Suppressor macrophage treated with lipopolysaccharide for 4 hours (primary cell): ENCODE measurements at places on chromosomes 6 and 20.

- no peak for DNase-seq
Observed at GRCh38 chr6:147467886-147468285, 40.6 kb upstream of the SAMD5 start.

DNA sequence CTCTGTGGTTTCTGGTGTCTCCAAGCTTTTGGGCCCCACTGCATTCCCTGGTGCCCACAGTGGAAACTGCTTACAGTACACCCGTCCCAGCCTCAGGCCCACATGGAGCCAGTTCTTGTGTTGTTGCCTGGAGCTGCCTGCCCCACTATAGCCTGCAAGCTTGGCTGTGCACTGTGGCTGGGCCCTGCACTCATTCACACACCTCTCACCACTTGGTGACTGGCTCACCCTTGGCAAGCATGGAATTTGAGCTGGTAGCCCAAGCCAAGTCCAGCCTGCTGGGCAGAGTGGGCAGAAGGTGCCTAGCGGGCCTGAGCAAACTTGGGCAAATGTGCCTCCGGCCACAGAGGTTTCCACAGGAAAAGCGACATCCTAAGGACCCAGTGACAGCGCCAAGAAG, 472.3 kb downstream of the MMUT start:
- no peak for DNase-seq

GRCh38 chr6:138728662-138729061, 44.9 kb upstream of the CCDC28A start:
- DNase-seq: peak; percentile 52

- DNase-seq: no peak
Observed at GRCh38 chr6:159817951-159818739, 18.1 kb downstream of the PNLDC1 start.

DNA sequence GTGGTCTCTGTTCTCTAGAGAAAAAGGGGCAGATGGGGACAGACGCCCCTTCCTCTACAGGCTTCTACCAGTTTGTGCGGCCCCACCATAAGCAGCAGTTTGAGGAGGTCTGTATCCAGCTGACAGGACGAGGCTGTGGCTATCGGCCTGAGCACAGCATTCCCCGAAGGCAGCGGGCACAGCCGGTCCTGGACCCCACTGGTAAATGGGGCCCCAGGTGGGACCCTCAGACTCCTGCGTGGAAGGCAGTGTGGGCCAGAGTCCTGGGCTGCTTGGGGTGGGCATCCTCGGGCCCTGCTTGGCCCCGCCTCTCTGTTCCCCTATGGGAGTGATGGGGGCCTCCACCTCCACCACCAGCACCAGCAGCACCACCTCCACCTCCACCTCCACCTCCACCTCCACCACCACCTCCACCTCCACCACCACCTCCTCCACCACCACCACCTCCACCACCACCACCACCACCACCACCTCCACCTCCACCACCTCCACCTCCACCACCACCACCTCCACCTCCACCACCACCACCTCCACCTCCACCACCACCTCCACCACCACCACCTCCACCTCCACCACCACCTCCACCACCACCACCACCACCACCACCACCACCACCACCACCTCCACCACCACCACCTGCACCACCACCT, 3.2 kb upstream of the TNFRSF6B start:
- no peak for DNase-seq

GRCh38 chr6:36851626-36852025, 12.4 kb upstream of the CPNE5 start:
- no peak for DNase-seq

DNA sequence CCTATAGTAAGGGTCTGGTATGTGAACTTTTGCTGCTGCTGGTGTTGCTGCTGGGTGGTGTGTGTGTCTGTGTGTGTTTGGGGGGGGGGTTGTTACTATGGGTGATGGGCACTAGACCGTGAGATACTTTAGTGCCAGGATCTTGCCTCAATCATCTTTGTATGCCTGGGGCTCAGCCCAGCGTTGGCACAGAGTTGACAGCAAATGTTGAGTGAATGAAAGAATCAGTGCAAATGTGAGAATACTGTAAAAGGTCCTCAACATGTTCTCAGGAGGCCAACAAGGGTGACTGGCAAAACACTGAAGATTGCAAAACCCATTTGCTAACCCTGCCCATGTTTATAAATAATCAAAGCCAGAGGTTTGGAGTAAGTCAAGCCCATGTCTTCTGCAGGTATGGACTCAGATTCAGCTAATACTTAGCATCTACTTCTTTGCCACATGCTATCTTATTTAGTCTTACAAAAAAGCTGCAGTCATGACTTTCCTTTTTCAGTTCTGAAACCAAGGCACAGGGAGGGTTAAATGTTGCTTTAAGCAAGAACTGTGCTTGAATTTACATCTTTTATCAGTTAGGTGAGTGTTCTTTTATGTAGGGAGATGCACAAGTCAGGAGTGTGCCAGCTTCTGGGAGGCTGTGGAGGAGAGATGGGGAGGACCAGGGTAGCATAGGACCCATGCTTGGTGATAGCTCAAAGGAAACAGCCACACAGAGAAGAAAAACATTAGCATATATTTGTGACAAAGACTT, 125.3 kb upstream of the SPACA1 start:
- no peak for DNase-seq
